ENCODE measurements at places on chromosomes 7 and 10.

DNA sequence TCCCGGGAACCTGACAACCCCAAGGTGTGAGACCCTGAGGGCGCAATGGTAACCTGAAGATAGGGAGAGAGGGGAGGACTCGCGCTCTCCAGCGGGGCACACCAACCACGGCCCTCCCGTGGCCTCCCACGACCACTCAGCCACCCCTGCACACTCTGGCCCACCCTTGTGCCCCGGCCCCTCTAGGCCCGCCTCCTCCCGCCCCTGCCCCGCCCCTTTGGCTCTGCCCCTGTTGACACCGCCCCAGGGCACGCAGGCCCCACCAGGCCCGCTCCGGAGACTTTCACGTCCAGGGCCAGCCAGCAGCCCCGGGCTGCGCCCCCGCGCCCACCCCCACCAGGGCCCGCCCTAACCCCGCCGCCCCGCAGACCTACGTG lies 10.9 kb downstream of the ATG9B start:
- no peak for DNase-seq

DNA sequence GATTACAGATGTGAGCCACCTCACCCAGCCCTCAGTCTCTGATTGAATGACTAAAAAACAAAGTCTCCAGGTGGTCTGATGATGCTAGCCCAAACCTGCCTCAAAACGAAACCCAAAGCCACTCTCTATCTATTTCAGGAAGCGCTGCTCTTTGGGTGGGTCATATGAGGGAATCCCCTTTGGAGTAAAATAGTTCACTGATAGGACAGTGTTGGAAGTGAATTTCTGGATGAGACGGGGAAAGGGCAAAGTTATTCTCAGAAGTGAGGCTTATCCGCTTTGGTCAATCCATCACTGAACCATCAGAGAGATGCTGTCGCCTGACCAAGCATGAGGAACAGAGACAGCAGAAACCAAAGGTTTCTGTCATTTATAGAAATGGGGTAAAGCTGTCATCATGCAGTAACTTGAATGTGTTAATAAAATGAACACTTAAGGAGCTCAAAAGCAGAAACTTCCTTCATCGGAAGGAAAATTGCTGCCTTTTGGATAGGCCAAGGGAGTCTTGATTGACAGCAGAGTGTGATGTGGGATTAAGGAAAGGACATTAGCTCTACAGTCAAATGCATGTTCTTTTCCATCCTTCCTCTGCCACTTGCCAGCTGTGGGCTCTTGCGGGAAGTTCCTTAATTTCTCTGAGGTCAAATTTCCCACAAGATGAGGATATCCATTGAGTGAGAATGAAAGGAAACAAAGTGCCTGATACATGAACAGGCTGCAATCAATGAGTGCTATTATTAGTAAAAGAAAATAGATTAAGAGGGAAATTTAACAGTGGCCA lies 64.9 kb upstream of the C1QL3 start:
- DNase-seq = no peak

DNA sequence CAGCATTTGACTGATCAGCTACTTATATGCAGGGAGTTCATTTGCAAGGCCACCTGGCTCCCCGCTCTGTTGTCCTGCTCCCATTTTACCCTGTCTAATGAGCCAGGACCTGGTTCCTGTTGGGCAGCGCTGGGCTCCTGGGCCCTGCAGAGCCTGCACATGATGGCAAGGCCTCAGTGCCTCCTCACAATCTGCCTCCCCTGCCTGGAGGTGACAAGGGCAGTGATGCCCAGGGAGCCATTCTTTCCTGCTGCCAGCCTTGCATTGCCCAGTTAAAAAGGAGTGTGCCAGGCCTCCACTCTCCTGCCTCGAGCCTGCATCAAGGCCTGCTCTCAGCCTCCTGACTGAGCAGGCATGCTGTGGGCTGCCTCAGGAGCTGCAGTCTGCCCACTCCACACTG lies 28.5 kb downstream of the CHAT start:
- DNase-seq = no peak

DNA sequence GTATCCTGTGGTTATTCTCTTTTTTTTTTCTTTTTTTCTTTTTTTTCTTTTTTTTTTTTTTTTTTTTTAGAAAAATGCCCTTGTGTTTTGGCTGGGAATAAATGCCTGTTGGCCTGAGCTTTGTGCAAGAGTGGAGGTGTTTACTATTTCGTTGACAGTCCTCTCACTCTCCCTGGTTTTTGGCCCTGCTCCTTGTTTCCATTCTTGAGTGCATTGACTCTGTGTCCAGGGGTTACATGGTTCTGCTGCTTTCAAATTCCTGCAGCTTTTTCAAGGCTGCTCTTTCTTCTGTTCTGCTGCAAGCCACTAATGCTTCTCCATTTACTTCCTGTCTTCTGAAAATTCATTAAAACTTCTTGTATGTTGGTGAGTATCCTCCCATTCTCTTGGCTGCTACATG lies 59.7 kb upstream of the TBX20 start:
- DNase-seq = no peak

- DNase-seq = no peak
Observed at GRCh38 chr7:30717181-30717580, 34.8 kb upstream of the INMT start.

DNA sequence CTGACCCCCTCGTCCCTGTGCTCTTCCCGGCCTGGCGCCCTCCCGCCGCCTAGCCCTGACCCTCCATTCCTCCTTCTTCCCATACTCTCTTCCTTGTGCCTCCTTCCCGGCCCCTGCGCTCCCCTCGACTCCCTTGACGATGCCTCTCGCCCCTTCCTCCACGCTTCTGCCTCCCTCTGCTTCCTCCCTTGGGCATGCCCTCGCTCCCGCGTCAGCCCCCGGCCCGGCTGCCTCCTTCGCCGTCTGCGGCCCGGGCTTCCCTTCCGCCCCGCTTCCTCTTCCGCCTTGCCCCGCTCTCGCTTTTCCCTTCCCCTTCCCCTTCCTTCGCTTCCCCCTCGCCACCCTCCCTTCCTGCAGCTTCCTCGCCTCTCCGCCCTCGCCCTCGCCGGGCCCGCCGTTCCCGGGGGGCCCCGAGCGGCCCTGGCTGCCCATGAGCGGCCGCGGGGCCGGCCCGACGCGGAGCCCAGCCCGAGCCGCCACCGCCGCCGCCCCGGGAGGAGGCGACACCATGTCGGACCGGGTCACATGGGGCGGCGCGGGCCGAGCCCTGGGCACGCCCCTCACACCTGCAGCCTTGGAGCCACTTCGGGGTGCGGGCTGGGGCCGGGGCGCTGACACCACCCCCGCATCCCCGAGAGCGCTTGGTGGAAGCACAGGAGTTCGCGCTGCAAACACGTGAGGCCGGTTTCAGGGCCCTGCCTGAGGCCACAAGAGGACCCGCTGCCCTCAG lies at the start of gene FBXW4:
FBXW4 (minus strand) TSS at position 497 of the 730 bp plus-strand sequence; CDS start at position 432, 65 bp downstream.
- peak; percentile 56 for DNase-seq

- no peak for DNase-seq
Observed at GRCh38 chr10:109062371-109062770, 860.9 kb downstream of the XPNPEP1 start.

DNA sequence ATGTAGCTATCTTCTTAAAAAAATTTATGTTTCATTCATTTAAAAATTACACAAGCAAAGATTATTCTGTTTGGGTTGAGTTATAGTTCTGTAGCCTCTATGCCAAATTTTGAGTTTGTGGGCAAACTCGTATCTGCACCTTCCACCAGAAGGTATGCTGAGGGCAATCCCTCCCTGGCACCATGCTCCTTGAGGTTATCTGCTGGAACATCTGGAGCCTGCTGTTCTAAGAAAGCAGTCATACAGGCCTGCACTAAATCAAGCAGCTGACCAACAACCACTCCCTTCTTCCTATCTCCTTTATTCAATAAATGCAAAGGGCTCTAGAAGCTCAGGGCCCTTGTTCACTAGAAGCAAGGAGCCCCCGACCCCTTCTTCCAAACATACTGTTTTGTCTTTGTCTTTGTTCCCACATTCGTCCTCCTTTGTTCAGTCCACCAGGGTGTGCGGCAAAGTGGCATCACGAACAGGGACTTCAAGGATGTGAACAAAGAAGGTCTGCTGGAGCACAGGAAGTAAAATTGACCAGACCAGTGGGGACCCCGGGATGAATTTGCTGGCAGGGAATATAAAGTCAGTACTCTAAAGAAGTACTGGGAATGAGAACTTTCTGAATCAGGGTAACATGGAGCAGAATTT lies 36.4 kb downstream of the OR13A1 start:
- no peak for DNase-seq

GRCh38 chr10:129933456-129934092 lies 30.5 kb downstream of the EBF3 start:
- DNase-seq = no peak

DNA sequence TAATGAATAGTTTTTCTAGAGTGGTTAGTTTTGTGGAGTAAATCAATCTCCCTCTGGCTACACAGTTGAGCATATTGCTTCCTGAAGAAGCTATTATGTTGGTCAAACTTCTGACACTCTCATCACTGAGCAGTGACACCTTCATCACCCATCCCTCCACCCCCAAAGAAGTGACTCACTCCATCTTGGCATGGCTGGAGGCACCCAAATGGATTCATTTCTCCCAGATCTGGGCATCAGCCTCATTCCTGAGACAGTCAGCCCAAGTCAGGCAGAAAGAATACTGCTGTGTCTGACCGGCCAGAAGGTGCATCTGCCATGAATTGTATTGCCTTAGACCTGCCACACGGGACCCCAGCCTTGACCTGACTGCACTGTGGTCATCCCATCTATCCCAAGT lies 117.0 kb upstream of the HABP2 start:
- no peak for DNase-seq

DNA sequence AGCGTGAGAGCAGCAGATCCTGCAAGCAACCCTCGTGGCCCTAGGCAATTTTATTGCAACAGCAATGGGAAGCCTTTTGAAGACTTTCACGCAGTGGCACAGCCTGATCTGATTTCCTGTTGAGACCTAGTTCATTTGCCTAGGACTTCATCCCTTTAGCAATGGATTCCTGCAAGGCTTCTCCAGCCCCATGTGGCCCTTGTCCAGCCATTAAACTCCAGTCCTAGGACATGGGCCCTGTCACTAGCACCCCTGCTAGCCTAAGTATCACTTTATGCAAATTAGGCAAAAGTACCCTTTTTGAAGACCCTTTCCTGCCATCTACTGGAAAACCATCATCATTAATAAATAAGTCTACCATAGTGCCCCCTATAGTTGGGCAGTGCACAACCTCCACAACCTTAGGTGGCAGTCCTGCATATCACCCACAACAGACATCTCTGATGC lies 379.4 kb downstream of the GALNT17 start:
- DNase-seq = no peak

GRCh38 chr10:81251457-81252115 lies 623.4 kb upstream of the NRG3 start:
- DNase-seq = no peak

GRCh38 chr10:86512137-86512536 lies 9.5 kb downstream of the WAPL start:
- DNase-seq = no peak

DNA sequence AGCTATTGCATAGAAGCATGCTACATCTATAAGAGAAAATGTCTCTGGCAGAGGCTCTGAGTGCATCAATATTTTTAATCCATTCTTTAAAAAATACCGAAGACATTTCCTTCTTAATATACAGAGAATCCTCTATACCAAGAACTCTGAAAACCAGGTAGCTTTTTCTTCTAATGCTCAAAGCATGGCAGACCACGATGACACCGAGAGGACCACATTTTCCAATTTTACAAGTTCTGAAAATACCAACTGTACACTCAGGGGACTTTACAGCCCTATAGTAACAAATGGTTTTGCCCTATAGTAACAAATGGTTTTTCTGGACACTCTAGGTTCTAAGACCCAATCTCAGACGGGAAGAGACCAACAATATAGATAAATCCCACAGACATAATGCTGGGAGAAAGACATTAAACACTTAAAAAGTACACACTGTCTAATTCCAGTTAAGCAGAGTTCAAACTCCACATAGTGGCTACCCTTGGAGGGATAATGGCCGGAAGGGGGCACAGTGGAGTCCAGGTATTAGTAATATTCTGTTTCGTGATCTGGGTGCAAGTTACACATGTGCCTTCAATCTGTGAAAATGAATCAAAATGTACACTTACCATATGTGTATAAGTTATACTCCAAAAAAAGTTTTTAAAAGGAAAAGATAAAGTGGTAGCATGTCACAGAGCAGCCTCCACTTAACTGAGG lies 26.2 kb downstream of the CCDC6 start:
- DNase-seq = no peak

DNA sequence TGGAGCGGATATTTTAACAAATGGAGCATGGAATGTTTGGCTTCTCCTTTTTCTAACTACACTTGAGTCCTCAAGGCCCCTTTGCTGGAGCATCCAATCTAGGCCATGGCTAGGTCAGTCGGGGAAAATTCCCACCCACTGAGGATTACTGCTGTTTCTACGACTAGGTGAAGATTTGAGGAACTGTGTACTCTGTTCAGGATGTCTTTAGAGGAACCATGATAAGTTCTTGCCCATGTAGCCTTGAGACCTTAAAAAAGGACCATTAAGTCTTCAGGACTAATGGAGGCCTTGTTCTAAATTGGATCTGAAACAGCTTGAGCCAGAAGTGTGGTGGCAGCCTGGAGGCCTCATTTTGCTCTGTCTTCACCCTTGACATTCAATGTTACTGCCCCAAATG lies 6.2 kb downstream of the AGK start:
- DNase-seq = no peak

DNA sequence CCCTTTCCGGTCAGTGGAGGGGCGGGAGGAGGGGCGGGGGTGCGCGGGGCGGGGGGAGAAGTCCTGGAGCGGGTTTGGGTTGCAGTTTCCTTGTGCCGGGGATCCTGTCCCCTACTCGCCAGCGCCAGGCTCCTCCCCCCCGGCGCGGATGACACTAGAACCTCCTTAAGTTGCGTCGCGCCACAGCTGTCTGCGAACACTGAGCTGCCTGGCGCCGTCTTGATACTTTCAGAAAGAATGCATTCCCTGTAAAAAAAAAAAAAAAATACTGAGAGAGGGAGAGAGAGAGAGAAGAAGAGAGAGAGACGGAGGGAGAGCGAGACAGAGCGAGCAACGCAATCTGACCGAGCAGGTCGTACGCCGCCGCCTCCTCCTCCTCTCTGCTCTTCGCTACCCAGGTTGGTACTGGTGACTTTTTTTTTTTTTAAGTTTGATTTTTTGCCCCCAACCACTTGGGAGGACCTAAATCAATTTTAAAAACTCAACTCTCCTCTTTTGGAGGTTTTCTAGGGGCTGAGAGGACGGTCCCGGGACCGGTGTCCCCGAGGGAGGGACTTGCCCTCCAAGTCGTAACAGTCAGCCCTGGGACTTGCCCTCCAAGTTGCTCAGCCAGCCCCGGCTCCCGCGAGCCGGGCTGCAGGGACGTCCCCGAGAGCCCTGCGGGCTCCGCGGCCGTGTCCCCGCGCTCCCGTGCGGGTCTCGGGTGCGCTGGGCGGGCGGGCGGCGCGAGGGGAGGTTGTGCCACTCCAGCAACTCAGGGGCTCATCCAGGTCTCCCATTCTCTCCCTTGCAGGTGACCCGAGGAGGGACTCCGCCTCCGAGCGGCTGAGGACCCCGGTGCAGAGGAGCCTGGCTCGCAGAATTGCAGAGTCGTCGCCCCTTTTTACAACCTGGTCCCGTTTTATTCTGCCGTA lies at the start of gene GATA3:
GATA3 (plus strand) TSS at position 195 of the 914 bp plus-strand sequence. CDS start 968 bp downstream, outside the sequence.
- peak; percentile 78 for DNase-seq

All from nephron progenitor cell (in vitro differentiated cells).